ENCODE measurements at places on chromosomes 7 and 10.

GRCh38 chr10:98416606-98417388 lies 1.8 kb upstream of the PYROXD2 start:
- DNase-seq, result no peak

- DNase-seq, result no peak
These were observed 140.3 kb downstream of the FOXP2 start for GRCh38 chr7:114554781-114555537.

DNA sequence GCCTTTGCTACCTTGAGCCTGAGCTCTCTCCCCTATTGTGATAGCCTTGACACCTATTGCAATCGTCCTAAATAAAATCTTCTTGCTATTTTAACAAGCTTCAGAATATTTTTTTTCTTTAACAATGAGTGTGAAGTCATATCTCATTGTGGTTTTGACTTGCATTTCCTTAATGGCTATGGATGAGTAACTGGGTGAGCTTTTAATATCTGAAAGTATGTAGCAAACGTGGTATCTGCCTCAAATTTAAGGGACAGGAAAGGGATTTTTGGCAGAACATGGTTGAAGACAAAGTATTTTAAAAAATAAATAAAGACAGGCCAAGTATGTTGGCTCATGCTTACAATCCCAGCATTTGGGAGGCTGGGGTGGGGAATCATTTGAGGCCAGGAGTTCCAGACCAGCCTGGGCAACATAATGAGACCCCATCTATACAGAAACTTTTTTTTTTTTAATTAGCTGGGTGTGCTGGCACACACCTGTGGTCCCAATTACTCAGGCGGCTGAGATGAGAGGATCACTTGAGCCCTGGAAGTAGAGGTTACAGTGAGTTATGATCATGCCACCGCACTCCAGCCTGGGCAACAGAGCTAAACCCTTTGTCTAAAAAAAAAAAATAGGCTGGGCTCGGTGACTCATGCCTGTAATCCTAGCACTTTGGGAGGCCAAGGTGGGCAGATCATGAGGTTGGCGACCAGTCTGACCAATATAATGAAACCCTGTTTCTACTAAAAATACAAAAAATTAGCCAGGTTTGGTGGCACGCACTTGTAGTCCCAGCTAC lies 319.3 kb upstream of the NRP1 start:
- DNase-seq, result no peak

DNA sequence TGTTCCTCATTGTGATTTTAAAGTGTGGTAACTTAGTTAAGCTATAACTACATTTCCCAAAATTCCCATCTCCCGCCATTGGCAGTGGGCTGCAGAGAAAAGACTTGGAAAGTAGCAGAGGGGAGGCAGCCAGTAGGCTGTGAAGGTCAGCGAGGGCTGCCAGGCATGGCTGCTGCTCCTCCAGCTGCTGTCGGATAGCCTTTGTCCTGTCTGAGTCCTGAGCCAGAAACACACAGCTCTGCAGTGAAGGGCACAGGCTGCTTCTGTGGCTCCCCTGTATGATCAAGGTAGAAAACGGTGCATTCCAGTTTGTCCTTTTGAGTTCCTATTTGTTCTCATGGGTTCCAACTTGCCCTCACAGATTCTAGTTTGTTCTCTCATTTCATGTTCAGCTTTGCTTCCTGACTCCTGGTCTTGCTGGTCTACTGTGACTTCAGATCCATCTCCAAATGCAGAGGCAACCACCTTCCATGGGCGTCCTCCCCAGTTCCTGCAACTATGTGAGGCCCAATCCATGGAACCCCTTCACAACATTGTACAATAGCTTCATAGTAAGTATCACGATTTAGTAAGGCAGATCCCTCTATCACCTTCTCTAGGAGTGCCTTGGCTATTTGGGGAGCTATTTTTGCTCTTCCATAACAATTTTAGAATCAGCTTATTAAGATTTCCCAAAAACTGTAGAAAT lies 31.7 kb downstream of the SYPL1 start:
- DNase-seq, result no peak

DNA sequence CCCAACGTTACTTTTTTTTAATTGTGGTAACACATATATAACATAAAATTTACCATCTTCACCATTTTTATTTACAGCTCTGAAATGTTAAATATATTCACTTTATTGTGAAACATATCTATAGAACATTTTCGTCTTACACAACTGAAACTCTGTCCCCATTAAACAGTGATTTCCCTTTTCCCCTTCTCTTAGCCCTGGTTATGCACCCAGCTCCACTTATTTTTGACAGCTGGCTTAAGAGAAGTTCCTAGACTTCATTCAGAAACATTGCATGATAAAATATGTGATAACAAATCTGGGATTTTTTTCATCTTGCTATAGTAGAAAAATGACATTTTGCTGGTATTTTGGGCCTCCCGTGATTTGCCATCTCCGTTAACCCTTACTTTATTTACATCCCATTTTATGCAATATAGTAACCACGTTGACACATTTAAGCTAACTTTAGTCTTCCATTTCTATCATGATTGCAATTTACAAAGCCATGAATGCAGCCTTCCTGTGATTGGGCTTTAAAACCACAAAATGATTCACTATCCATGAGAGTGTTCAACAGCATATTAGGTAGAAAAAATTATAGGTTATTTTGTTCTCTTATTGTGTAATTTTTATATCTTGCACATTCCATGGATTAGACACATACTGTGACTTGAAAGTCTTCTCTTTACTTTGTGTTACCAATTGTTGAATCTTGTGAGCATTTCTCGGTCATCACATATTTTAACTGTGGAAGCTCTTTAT lies 139.6 kb downstream of the SND1 start:
- DNase-seq, result no peak

DNA sequence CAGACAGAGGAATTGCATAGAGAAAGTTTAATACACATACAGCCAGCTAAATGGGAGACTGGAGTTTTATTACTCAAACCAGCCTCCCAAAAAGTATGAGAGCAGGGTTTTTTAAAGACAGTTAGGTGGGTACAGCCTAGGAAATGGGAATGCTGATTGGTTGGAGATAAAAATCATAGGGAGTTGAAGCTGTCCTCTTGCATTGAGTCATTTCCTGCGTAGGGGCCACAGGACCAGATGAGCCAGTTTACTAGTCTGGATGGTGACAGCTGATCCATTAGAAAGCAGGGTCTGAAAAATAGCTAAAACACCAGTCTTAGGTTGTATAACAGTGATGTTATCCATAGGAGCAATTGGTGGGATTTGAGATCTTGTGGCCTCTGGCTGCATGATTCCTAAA lies 76.1 kb upstream of the POM121L12 start:
- DNase-seq, result no peak

- DNase-seq, result no peak
These were observed 90.5 kb downstream of the CDC14C start for GRCh38 chr7:49014870-49015269.

- no peak for DNase-seq
These were observed 271.2 kb downstream of the ARHGAP12 start for GRCh38 chr10:31657434-31657872.

DNA sequence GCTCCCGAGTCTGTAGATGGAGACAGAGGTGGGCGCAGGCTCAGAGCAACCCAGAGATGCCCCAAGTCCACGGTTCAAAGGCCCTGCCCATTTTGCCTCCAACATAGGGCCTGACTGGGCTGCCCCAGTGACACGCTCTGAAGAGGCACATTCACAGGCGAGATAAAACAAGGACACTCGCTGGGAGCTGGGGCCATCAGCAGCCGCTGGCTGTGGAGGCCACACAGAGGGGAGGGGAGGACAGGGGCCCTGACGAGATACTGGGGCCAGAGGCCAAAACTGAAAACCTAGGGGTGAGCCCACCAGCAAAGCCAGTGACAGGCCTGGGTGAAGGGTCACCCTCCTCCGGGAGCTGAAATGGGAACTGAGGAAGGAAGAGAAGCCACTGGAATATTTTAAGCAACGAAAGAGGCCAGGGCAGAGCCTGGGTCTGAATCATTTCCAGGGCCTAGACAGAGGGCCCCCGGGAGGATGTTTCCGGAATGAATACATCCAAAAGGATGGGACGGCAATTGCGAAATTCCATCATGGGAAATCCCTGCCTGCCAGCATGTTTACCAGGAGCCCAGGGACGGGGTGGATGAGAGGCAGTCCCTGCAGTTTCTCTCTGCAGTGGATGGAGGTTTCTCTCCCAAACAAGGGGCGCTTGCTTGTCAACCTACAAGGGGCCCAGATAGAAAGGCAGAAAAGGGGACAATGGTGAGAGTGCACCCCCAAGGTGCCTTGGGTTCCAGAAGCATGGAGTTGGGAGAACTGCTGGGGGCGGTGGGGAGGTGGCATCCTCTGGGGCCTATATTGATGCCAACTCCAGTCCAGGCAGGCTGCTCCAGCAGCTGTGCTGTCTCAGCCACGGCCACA lies 29.0 kb upstream of the HSPA12A start:
- no peak for DNase-seq

DNA sequence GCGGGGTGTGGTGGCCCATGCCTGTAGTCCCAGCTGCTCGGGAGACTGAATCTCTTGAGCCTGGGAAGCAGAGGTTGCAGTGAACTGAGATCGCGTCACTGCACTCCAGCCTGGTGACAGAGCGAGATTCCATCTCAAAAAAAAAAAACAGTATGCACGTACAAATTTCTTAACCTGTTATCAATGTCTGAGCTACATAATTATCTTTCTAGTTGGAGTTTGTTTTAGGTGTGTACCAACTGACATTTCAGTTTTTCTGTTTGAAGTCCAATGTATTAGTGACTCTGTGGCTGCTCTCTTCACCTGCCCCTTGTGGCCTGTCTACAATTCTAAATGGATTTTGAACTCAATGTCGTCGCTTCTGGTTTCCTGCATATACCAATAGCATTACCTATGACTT lies 40.3 kb downstream of the CD36 start:
- DNase-seq, result no peak

GRCh38 chr7:91869661-91870060 lies 10.8 kb downstream of the MTERF1 start:
- DNase-seq, result no peak

- DNase-seq, result no peak
These were observed 6.8 kb upstream of the GPR15LG start for GRCh38 chr10:84166620-84167288.

- no peak for DNase-seq
These were observed 552 bp upstream of the ZNF365 start for GRCh38 chr10:62373639-62373994.

- DNase-seq, result no peak
These were observed 58.9 kb downstream of the HIBADH start for GRCh38 chr7:27603813-27604212.
